ENCODE measurements at places on chromosomes 12 and 14. TPM values are rescaled to one million over a fixed set of nuclear protein-coding genes. Genes with fewer than 3 reads are reported as not detected.

DNA sequence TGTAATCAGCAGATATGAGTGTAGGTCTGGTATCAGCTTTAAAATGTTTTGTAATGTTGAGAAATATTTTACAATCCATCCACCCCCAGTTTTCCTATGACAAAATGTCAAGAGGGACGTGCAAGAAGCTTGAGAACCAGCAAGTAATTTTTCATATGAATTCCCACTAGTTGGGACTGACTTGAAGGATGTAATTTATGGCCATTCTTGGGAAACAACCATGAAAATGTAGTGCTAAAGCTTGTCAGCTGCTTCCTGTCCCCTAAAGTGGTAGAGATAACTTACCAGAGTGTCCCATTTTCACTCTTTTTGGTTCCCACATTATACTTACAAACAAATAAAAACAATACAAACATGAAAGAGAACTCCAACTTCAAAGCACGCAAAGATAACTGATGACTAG, 63.9 kb downstream of the RERG start:
- no peak for DNase-seq

DNA sequence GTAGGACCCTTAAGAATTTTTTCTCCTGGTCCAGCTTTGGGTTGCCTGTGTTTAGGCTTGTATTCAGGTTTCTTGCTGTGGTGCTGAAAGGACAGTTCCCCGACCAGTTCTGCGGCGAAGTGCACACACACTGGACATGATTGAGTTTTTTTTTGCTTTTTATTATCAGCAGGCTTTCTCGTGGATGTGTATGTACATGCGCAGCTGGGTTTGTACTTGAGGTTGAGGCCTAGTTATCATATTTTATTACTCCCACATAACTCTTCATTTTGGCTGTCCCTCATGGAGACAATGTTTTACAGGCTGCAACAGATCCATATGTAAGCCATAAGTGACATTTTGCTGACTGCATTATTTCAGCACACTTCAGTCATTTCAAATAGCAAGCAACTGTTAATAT, 2.5 kb downstream of the SCN8A start:
- DNase-seq = no peak

- no peak for DNase-seq
Measured at GRCh38 chr14:34782031-34782430, 67.6 kb upstream of the CFL2 start.

GRCh38 chr14:49971156-49972130, 78.6 kb downstream of the ARF6 start:
- no peak for DNase-seq

- no peak for DNase-seq
Measured at GRCh38 chr12:49843411-49843810, 505 bp upstream of the BCDIN3D start.

DNA sequence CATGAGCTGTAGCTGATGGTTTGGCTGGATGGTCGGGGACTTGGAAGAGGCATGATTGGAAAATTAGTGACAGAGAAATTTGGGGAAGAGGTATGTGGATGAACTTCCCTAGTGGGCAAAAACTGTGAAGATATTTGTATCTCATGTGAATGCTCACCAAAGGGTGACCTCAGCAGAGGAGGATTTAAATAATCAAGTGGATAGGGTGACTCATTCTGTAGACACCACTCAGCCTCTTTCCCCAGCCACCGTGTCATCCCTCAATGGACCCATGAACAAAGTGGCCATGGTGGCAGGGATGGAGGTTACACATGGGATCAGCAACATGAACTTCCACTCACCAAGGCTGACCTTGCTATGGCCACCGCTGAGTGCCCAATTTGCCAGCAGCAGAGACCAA, 60.8 kb upstream of the KRAS start:
- DNase-seq = no peak

- no peak for DNase-seq
Measured at GRCh38 chr14:22973217-22974032, 8.9 kb downstream of the AJUBA start.

DNA sequence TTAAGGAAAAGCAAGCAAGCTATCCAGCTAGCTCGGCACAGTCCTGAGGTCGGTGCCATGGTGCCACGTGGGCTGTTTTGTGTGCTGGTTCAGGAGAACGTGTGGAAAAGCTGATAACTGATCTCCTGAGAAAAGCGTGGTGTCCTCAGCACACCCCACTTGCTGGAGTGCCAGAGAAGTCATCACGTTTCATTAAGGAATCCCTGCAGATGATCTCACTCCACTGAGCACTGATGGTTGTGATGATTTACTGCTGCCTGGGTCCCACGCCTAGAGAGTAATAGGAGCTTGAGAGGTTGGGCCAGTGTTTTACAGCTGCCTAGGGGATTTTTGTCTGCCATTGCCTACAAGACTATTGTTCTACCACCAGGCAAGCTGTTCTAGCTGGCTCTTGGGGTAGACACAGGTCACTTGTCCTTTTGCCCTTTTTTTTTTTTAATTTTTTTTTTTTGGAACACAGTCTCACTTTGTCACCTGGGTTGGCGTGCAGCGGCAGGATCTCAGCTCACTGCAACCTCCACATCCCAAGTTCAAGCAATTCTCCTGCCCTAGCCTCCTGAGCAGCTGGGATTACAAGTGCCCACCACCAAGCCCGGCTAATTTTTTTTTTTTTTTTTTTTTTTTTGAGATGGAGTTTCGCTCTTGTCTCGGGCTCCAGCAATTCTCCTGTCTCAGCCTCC, 42.3 kb upstream of the EVL start:
- DNase-seq = no peak

- no peak for DNase-seq
Measured at GRCh38 chr14:93946104-93946503, 19.0 kb downstream of the FAM181A start.

DNA sequence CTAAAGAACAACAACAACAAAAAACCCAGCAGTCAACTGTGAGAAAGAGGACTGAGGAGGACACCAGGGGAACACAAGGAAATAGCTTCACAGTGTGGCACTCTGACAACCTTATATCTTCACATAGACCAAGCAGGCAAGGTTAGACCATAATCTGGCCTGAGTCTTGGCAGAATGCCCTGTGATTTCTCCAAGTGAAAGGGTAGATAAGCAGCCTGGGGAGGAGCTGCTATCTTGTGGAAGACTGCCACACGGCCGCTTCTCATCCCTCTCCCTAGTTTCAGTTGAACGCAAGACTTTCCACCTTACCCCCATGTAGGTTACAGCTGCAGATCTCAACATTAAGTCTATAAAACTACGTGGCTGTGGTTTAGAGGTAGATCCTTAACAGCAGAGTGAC, 3.7 kb downstream of the SLC25A21 start:
- DNase-seq = no peak

DNA sequence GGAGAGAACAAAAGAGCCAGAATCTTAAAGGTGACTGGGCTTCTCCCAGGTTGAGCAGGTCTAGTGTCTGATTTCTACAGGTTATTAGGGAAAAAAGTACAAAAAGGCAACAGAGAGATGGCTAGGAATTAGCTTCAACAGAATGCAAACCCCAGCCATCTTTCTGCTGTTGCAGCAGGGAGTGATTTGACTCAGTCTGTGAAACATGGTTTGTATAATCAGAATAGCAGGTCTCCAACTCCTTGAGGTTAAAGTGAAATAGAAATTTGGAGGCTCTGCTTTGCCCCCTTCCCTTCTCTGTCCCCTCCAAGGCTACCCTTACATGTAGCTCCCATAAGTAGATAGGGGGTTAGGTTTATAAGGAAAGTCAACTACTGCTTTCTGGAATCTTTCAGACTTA, 105.8 kb downstream of the AKAP6 start:
- DNase-seq = no peak

DNA sequence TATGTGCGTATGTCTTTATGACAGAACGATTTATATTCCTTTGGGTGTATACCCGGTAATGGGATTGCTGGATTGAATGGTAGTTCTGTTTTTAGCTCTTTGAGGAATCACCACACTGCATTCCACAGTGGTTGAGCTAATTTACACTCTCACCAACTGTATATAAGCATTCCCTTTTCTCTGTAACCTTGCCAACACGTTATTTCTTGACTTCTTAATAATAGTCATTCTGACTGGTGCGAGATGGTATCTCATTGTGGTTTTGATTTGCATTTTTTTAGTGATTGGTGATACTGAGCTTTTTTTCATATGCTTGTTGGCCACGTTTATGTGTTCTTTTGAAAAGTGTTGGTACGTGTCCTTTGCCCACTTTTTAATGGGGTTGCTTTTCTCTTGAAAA, 49.7 kb downstream of the FRS2 start:
- no peak for DNase-seq

DNA sequence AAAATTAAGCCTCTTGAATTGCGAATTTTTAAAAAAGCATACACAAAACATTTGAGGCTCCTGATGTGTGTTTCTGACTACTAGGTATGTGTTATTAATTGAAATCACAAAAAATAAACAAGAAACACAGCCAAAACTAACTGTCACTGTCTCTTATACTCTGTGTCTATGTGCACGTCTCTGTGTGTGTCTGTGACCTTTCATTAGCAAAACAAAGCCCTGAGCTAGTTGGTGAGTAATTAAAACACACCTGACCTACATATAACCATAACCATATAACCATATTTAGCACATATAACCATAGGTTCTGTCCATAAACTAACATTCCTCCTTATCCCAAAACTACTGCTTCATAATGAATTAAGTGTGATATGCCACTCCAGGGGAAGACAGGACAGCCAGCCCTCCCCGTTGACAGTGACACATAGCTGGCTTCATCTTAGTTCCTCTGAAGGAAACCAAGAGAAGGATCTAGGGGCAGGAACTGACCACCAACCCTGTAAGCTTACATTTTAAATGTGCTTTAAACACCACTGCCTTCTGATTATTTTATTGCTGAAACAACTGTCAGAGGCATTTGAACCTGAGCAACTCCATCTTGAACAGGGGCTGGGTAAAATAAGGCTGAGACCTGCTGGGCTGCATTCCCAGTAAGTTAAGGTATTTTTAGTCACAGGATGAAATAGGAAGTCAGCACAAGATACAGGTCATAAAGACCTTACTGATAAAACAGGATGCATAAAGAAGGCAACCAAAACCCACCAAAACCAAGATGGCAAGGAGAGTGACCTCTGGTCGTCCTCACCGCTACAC, 106.7 kb downstream of the PPP2R5E start:
- no peak for DNase-seq

DNA sequence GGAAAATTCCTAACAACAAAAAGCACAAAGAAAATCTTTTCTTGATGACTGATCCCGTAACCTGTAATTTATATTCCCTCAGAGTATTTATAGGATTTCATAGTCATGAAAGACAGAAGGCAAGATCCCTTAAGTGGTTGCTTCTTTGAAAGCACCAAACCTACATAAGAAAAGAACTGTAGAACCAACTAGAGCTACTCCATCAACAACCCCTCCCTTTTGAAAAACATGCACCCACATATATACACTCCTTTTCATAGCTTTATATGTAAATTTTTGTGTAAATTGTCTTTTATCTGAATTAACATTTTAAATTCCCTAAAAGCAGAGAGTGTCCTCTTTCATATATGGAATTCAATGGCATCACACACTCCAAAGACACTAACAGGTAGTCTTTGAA, 215.3 kb downstream of the CEP128 start:
- DNase-seq = no peak

DNA sequence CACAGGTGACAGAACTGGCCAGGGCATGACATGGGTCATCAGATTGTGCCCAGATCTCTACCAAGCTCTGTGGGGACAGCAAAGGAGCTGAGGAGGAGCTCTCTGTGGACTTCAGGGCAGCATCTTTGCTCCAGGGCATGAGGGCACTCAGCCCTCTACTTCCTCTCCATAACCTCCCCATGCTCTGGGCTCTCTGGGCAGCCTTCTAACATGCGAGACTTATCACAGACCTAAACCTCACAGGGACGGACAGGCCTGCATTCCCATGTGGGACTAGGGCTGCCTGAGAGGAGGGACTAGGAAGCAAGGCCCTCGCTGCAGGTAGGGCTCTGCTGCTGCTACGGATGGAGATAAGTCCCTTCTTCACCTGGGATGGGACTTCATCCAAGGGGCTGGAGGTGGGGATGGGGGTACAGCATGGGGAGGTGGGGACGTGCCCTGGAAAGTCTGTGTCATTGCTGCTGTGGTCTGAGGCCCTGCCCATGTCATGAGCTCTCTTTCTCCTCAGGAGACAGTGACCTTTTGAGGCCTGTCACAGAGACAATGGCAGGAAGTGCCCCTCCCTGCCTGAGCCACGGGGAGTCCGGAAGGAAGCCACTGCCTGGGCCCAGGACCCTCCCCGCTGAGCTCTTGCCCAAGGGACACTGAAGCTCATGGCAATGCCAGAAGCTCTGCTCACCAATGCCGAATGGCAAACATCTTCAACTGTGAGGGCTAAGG, 44.1 kb downstream of the PITPNM2 start:
- DNase-seq = peak; percentile 12

GRCh38 chr14:55122440-55122986, 6.5 kb upstream of the LGALS3 start:
- no peak for DNase-seq

DNA sequence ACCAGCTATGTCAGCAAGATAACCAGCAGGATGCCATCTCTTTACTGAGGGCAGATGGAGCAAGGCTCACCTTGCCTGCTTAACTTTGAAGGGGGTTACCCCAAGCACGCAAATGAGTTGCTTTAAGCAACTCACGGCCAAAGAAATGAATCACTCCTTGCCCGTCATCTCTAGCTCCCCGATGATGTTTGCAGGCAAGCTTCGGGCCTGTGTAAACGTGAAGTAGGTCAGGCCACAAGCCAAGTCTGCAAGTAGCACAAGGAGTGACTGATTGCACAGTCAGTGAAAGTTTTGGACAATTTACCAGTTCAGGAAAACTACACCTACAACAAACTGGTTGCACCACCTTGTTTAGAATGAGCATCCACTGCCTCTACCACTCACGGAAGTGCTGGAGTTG, 699.7 kb upstream of the TBX3 start:
- no peak for DNase-seq

DNA sequence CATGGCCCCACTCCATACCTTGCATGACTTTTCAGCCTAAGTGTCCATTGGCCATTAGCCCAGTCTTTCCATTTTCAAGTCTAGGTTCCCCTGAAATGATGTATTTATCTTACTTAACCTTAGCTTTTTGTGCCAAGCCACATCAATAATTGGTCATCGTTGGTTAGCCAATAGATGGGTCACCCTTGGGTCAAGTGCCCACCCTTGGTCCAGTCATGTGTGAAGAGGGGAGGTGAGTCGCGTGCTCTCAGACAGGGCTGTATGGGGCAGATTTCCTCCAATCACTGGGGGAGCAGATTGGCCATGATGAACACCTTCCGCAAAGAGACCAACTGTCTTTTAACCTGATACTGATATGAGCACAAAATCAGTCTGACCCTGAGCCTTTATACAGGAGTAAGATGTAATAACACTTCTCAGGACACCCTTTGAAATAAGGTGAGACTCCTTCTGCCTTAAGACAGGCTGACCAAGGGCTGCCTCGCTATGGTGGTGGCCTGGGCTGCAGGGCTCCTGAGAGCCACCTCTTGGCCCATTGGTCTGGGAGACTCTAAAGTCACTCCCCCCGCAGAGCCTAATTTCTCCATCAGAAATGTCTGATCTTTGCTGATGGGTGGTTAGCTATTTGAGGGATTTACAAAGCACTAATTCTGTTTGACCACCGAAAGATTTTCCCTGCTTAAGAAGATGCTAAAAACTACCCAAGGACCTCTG, 143.2 kb downstream of the ZFP36L1 start:
- DNase-seq = no peak

The CCDC177 gene
- not detected for total RNA-seq

The KERA gene
- not detected for total RNA-seq

The YBX3 gene
- 52.4 TPM for total RNA-seq

The CD4 gene
- 205 TPM for total RNA-seq

The RNASE3 gene
- not detected for total RNA-seq

The INHBC gene
- not detected for total RNA-seq

All from T-helper 17 cell (primary cell).